ENCODE measurements at places on chromosomes 13 and 19.

DNA sequence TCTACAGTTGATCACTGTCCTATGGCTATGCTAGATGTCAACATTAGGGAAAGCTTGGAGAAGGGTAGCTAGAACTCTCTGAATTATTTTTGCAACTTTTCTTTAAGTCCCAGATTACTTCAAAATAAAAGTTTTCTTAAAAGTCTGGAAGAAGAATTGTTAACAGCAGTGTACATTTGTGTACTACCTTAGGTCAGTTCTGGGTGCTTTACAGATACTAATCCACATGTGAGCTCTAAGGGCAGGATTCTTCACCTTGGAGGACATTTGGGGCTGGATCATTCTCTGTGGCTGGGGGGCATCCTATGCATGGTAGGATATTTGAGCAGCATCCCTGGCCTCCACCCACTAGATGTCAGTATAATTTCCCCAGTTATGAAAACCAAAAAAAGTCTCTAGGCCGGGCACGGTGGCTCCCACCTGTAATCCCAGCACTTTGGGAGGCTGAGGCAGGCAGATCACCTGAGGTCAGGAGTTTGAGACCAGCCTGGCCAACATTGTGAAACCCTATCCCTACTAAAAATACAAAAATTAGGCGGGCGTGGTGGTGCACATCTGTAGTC is 2.8 kb downstream of the BRME1 start:
- DNase-seq = no peak

DNA sequence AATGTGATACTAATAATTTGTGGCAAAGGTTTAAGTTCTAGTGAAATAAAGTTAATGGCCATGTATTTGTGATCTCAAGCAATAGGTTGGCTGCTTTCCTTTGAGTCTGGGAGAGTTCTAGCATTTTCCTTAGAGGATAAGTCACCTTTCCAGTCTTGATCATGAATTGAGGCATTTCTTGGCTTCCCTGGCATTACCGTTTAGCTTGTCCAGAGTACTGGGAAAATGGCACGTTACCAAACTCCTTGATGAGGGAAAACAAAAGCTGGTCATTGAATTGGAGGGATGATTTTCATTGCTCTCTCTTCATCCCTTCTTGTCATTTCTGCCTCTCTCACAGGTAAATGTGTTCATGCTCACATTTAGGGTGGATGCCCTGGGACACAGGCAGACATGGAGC is 34.0 kb upstream of the SPRY2 start:
- DNase-seq = no peak

DNA sequence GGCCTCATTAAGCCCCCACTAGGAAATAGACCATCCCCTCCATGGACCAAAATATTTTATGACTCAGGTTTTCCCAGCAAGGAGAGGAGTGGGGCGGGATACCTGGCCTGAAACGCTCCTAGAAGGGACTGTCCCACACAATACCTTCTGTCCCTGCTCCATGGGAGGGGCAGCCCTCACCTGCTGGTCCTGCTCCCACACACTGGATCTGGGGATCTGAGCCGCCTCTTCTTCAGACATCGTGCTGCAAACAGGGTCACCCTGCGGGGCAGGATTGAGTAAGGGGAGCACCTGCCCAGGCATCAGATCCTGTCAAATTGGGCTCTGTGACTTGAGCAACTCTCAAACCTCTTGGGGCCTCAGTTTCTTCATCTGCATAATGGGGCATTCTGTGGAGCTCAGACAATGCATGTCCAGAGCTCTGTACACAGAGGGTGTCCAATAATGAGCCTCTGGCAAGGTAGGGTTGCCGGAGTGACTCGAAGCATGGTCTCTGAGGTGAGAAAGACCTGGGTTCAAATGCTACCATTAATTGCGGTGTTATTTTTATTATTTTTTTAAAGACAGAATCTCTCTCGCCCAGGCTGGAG is 1.1 kb downstream of the PLIN5 start:
- DNase-seq = no peak

GRCh38 chr19:35673121-35673804 is 6.9 kb downstream of the UPK1A start:
- DNase-seq = no peak

GRCh38 chr13:19810151-19810550 is 27.4 kb upstream of the PSPC1 start:
- DNase-seq = no peak

DNA sequence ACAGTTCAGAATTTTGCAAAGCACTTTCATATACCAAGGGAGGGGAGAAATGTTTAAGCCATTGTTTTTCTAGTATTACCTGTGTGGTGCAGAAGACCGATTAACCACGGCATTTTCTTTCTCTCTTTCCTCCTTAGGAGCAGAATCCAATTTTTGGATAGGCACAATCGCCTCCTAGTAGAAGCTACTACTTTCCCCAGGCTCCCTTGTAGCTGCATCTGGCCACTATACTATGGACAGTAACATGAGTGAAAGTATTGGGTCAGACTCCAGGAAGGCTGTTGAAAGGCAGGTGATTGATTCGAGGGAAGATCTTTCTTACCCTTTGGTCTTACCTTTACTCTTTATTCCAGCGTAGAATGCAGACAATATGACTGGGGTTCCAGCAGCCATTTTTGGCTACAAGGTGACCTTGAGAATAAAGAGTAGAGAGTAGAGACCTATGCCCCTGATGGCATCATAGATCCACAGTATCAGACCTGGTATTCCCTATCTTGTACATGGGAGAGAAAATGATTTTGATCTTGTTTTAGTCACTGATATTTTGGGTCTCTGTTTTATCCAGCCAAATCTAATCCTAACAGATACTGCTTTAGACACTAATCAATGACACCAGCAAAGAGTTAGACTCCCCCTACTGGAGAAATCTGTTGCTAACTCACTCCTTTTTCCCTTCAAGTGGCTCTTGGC is 77.0 kb downstream of the LRRC63 start:
- peak; percentile 32 for DNase-seq

DNA sequence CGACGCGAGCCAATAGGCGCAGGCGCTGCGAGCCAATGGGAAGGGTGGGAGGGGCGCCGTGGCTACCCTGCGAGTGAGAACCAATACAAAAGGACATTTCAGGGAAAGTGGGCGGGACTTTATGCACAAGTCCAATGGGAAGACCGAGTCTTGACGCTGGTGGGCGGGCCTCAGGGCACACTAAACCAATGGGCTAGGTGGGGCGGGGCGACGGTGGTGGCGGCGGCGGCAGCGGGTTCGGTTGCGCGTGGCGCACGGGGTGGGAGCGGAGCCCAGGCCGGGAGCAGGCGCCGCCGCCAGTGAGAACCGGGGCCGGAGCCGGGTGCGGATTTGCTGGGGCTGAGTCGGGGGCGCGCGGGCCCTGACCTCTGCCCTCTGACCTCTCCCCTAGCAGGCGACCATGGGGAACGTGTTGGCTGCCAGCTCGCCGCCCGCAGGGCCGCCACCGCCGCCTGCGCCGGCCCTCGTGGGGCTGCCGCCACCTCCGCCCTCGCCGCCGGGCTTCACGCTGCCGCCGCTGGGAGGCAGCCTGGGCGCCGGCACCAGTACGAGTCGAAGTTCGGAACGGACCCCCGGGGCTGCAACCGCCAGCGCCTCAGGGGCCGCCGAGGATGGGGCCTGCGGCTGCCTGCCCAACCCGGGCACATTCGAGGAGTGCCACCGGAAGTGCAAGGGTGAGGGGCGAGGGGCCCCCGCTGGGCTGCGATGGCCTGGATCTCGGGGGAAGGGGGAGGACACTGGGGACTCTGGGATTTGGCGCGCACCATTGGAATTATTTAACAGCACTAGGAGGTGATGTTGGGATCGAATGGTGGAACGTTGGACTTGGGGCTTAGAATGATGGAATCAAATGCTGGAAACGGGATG is at the start of gene TOMM40:
Gene TOMM40, plus strand, starts transcription at position 239 of the 867 bp plus-strand sequence. Its CDS starts 162 bp downstream, at position 401.
- no peak for DNase-seq

DNA sequence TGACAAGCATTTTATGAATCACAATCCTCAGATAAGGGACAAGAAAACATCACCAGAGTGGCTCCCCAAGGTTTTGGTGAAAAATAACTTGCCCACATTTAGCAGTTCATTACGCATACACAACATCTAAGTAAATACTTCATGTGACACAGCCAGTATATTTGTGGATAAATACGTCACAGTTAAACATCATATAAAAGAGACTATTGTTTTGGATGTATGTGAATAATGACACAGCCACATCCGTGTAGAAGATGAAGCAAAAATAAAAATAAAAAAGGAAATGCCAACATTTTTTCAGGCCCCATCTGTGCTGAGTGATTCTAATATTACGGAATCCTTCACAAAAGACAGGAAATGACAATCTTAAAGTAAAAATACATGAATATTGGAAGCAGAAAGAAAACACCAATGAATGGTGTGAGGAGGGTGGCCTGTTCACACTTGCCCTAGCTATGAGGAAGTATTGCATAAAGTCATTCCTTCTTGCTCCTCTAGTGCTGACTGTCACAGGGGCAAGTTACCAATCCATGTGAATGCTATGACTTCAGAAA is 457.1 kb downstream of the KLF12 start:
- peak; percentile 6 for DNase-seq

DNA sequence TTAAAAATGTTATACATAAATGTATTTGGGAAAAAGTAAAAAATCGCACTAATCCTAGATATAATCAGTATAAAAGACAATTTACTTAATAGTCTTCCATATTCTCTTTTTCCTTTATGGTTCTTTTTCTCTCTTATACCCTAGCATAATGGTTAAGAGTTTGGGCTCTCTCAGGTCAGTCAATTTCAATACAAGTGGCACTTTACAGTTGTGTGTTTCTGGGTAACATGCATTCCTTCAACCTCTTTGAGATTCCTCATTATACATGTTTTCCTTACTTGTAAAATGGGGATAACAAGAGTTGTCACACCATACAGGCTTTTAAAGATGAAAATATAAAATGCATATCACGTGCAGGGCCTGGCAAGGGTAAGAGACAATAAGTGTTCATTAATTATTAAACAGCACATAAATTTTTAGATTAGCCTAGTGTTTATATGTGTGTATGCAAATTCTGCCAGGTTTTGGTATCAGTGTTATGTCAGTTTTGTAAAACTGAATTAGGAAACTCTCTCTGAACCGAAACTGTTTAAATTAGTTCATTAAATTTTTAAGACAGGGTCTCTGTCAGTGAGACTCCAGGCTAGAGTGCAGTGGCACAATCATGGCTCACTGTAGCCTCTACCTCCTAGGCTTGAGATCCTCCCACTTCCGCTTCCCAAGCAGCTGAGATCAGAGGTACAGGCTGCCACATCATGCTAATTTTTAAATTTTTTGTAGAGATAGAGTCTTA is 49.8 kb downstream of the ELF1 start:
- DNase-seq = no peak

DNA sequence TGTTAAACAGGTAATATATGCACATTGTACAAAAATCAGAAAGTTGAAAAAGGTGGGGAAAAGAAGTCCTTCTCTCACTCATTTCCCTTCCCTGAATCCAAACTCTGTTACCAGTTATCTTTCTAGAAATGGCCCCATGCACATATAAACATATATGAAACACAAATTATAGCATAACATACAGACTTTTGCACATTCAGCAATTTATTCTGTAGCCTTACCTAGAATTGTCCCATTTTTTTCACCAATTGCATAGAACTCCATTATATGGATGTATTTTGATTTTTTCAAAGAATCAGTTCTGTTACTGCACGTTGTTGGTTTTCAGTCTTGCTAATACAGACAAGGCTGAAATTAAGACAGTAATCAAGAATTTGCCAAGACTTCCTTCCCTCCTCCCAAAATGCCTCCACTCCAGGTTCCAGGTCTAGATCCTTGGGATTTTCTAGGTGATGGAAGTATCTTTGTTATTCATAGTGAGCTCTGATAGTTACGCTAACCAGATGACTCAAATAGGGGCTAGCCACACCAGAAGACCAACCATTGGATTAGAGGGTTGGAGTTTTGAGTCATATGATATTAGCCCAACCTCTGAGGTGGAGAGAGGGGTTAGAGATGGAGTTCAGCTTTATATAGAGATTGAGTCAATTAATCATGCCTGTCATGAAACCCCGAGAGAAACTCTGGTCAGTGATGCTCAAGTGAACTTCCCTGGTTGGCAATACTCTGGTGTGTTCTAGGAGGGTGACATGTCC is 30.7 kb downstream of the GPR180 start:
- DNase-seq = no peak

DNA sequence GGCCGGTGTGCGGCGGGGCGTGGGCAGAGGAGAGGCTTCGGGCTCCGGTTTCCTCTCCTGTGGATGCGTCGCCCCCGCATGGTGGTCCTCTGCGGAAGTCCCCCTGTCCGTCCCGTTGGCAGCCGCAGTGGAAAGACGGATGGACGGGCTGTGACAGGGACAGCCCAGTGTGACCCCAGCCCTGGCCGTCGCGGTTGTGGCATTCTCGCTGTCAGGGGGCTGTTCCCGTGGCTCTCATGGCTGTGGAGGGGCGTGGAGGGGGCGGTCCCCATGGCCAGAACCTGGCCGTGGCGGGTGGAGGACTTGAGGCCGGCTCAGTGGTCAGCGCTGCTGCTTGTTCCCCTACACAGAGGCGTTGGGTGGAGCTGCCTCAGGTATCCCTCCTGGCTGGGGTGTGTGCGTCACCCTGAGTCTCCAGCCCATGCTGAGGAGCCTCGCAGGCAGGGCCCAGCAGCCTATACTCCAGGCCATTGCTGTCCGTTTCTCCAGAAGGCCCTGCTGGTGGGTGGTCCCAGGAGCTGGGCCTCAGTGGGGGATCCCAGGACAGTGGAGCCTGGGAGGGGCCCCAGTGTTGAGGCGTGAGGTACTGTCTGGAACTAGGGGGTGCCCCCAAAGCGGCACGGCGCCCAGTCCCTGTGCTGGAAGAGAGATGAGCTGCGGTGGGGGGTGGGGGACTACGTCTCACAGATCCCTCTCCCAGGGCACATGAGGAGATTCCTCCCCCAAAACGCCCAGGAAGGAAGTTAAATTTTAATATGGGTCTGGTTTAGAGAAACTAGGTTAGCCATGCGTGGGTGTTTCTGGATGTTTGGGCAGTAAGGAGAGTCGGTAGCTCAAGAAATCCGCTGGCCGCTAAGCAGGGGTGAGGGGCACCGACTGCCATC is 20.3 kb downstream of the CSNK1G2 start:
- no peak for DNase-seq

DNA sequence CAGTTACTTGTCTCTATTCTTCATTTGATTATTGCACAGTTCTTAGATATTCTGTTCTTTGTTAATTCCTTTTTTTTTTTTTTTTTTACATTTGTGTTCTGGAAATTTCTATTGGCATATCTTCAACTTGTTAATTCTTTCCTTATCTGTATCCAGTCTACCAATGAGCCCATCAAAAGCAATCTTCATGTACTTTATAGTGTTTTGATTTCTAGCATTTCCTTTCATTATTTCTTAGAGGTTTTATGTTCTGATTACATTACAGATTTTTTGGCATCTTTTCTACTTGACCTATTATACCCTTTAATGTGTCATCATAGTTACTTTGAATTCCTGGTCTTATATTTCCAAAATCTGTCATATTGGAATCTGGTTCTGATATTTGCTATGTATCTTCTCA is 2194.8 kb downstream of the PCDH9 start:
- peak; percentile 21 for DNase-seq

Measured in fibroblast of skin of left quadriceps (primary cell).